Lung (tissue), 17 donors: ENCODE measurements at places on chromosomes 1 and 21. TPM values are rescaled to one million over a fixed set of nuclear protein-coding genes. Genes with fewer than 3 reads are reported as not detected.

GRCh38 chr1:110098222-110099026 lies 13.8 kb upstream of the UBL4B start:
- DNase-seq, result no peak

- DNase-seq, result no peak
Observed at GRCh38 chr1:63718541-63718970, 55.3 kb upstream of the ROR1 start.

DNA sequence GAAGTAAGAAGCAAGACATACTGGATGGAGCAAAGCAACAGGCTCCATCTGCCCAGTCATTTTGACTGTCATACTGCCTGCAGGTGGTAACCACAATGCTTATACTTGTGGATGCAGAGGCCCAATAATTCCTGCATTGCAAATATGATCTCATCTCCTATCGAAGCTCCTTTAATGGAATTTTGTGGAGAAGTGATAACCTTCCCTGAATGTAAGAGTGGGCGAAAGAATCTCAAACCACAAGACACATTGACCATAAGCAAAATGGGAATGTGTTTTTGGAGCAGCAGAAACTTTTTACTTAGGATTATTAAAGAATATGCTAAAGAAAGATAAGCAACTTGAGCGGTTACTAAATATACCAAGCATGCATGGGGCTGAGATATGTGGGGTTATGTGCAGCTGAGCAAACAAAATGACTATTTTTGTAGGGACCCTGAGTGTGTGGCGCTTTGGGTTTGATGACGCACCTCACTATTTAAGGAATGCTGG lies 77.4 kb upstream of the BACH1 start:
- DNase-seq, result no peak

GRCh38 chr1:240362046-240362445 lies 249.9 kb downstream of the GREM2 start:
- DNase-seq, result no peak

DNA sequence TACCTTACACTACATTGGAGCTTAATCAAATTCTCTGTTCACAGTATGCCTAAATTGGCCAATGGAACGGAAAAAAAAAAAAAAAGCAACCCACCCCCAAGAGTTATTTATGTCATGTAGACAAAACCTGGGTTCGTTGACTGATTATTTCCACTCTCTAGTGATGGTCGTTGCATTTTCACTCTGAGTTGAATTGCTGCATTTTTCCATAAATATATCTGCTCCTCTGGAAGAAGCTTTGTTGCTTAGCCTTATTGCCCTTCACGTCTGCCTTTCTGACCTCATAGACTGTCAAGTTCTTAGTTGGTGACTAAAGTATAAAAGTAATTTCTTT lies 90.2 kb upstream of the RUNX1 start:
- DNase-seq, result no peak

Gene SNIP1
- total RNA-seq, result 22.4 TPM
